Stimulated activated CD8-positive, alpha-beta memory T cell treated with anti-CD3 and anti-CD28 coated beads, Interleukin-2, amount 100 ng/mL, for 48 hours (primary cell): ENCODE measurements at places on chromosomes 3 and 15.

DNA sequence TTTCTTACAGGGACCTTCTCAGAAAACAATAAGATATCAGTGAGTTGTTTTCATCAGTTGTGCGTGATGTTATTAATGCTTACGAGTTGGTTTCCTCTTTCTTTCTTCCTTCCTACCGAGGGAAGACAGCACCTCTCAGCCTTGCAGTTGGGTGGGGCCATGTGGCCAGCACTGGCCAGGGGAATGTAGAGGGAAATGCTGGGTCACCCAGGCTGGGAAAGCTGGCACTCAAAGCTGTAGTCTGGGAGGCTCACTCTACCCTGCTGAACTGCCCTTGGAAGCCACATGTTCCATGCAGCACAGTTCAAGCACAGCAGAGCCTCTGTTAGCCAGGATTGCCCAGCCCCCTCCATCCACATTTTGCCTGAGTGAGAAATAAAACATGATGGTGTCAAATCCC lies 10.1 kb upstream of the CHCHD6 start:
- no peak for DNase-seq

DNA sequence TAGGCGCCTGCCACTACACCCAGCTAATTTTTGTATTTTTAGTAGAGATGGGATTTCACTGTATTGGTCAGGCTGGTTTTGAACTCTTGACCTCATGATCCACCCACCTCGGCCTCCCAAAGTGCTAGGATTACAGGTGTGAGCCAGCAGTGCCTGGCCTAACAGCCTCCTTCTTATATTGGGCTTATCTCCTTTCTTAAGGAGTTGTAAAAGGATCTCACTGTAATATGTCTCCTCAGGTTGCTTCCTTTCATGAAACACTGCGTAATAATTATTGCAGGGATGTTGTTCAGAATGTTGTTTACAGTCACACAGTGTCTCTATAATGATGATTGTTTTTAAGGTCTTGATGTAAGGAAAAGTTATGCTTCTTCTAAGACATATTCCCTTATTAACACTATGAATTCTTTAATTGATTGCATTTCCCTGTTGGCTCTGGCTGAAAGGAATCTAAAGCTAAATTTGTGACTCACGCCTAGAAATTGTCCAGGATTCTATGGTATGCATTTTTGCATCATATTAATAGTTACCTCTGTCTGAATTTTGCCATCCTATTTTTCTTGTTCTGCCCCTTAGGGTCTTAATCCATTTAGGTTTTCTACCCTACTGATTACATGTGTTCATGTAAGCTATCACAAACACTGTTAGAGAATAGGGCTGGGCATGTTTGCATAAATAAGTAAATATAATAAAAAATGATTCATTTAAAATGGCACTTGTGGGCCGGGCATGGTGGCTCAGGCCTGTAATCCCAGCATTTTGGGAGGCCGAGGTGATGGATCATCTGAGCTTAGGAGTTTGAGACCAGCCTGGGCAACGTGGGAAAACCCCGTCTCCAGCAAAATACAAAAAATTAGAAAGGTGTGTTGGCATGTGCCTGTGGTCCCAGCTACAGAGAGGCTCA lies 24.5 kb upstream of the RNF111 start:
- no peak for DNase-seq

- no peak for DNase-seq
Measured at GRCh38 chr15:81363718-81364500, 10.1 kb downstream of the TMC3 start.

DNA sequence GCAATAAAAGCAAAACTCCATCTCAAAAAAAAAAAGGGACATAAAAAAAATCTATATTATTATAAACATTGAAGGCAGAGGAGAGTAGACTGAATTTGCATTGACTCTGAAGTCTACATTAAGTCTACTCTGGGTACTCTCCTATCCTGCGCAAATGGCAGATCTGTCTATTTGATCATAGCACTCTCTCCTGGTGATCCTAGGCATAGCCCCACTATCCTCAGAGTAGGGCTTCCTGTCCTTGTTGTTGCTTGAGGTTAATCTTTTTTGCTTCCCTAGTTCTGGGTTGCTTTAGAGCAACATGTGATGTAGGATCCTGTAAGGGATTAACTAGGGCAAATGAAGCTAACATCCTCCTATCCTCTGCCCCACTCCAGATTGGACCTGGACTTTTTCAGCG lies 82.1 kb upstream of the LRRFIP2 start:
- DNase-seq = no peak

DNA sequence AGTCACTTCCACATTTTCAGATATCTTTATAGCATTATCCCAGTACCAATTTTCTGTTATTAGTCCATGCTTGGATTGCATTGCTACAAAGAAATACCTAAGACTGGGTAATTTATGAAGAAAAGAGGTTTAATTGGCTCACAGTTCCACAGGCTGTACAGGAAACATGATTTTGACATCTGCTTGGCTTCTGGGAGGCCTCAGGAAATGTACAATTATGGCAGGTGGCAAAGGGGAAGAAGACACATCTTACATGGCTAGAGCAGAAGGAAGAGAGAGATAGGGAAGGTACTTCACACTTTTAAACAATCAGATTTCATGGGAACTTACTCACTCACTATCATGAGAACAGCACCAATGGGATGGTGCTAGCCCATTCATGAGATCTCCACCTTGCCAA lies 172.3 kb upstream of the GPR149 start:
- no peak for DNase-seq

GRCh38 chr3:56970461-56970879 lies 90.0 kb upstream of the SPATA12 start:
- no peak for DNase-seq

GRCh38 chr15:63517202-63517601 lies 12.8 kb downstream of the USP3 start:
- DNase-seq = no peak

- DNase-seq = no peak
Measured at GRCh38 chr15:81060907-81061306, 60.2 kb downstream of the TLNRD1 start.
